Right cardiac atrium (tissue), 5 donors: ENCODE measurements at places on chromosomes 1 and 21. TPM values are rescaled to one million over a fixed set of nuclear protein-coding genes. Genes with fewer than 3 reads are reported as not detected.

The MANEAL gene
- 1.3 TPM for total RNA-seq

The DMBX1 gene
- not detected for total RNA-seq

The NBPF6 gene
- not detected for total RNA-seq

The PLA2G5 gene
- total RNA-seq, result 99.4 TPM
